ENCODE measurements at places on chromosomes 5 and 9.
A peak's percentile ranks its signal among the peaks of the same experiment; 100 is the strongest.

GRCh38 chr9:94809778-94810177 lies 83.3 kb downstream of the AOPEP start:
- no peak for DNase-seq

GRCh38 chr9:13971415-13971814 lies 342.5 kb downstream of the NFIB start:
- DNase-seq, result no peak

DNA sequence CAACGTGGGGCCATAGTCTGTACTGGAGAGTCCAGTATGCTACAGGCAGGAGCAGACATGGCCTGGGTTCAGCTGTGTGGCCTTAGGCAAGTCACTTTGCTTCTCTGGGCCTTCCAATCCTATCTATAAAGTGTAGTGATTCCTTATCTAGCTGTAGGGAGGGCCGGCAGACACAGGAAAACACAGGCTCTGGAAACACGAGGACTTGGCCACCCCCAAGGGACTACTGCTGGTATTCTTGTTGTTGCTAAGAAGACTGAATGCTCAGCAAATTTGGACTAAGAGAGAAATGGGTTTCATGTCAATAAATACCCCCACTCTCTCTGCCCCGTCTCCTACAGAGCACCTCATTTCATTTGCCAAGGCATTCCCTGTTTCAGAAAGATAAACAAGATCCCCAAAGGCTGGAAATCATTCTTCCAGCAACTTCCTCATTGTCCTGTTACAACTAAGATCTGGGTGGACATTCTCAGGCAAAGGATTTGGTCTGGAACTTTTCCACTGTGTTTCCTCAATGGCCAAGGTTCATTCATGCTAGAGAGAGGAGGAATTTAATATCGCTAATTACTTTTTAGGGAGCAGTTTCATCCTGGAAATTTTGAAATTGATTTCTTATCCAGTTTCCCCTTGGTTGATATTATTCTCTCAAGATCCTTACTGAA lies 105.8 kb downstream of the GABBR2 start:
- DNase-seq, result no peak

DNA sequence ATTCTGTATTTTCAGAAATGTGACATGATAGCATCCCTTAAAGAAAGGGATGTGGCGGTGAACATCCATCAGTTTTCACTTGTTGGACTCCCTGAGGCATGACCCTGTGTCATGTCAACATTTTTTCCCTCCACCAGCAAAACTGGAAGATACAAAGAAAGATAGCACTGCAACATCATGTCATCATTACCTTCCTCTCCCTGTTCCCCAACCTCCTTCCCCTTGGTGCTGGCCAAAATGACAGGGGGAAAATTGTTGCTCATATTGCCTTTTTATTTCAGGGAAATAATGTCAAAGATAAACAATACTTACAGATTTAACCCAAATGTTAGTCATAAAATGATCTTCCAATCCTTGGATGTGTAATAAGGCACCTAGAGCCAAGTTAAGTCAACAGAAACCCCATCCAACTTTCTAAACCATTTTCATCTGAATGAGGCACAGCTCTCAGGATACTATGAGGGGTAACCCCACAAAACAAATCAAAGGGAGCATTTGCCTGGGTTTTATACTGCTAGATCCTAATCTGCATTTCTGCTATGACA lies 644.3 kb downstream of the ACTL7B start:
- DNase-seq, result no peak

- DNase-seq, result no peak
Observed at GRCh38 chr5:177600508-177601018, 631 bp downstream of the B4GALT7 start.

DNA sequence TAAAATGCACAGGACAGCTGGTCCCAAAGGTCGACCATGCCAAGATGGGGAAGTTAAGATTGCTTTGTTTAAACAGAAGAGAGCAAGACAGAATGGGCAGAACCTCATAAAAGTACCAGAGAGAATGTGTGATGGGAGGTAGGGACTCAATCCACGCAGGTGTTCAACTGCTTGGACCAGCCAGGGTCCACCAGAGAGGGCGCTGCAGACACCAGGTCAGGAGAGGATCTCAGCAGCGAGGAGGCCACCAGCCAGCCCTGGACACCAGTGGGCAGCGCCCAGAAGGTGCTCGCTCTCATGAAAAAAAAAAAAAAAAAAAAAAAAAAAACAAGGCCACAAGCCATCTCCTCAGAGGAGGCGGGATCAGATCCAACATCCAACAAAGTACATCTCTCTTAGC lies 81.8 kb downstream of the SHC3 start:
- no peak for DNase-seq

- no peak for DNase-seq
Observed at GRCh38 chr9:18405240-18405639, 68.7 kb upstream of the ADAMTSL1 start.

- DNase-seq, result no peak
Observed at GRCh38 chr5:139562847-139563246, 1.7 kb downstream of the UBE2D2 start.

DNA sequence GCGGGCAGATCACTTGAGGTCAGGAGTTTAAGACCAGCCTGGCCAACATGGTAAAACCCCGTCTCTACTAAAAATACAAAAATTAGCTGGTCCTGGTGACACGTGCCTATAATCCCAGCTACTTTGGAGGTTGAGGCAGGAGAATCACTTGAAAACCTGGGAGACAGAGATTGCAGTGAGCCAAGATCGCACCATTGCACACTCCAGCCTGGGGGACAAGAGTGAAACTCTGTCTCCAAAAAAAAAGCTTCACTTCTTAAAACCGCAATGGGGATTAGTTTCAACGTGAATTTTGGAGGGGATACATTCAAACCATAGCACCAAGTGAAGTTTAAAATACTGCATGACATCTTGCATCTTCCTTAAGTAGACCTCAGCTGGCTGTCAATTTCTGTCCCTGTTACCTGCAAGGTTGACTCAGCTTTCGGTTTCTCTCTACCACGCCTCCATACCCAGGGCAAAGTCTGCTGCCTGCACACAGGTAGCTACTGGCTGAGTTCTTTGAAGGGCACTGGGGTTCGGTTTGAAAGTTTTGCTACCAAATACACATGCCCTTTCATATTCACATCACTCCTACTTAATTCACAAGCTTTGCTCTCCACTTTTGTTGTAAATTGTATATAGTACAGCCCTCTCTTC lies 69.3 kb downstream of the KIAA1958 start:
- peak; percentile 43 for DNase-seq

DNA sequence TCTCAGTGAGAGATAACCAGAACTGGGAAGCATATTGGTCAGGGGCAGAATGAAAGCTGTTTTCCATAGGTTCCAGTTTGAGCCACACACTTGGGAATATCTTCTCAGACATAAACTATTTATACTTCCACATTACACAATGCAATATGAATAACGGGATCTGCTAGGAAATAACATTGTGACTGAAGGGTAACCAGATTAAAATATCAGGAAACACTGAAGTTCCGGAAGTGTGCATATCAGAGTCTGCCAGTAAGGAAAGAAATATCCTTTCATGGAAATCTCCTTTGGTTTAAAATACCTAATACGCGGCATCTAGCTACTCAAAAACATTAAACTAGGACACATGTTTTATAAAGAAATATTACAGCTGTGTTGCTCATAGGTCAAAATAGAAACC lies 56.3 kb downstream of the ST8SIA4 start:
- no peak for DNase-seq

GRCh38 chr9:97660847-97661246 lies 27.2 kb downstream of the NCBP1 start:
- no peak for DNase-seq

DNA sequence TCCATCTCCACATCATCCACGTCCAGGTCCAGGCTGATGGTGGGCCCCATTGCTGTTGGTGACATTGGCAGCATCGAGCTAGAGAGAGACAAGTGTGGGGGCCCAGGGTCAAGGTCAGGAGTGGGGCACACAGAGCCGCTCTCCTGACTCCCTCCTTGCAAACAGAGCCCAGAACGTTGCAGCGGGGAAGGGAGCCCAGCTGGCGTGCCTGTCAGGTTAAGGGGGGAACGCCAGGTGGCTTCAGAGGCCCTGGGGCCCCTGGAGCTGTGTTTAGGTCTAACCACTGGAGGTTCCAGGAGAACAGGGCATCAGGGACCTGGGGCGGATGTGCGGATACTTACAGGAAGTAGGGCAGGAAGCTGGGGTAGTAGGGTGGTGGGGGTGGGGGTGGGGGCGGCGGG lies 7.5 kb downstream of the RNF44 start:
- DNase-seq, result no peak

GRCh38 chr5:40429258-40430100 lies 250.2 kb upstream of the PTGER4 start:
- no peak for DNase-seq

GRCh38 chr5:34500236-34500847 lies 155.8 kb upstream of the RAI14 start:
- DNase-seq, result no peak

DNA sequence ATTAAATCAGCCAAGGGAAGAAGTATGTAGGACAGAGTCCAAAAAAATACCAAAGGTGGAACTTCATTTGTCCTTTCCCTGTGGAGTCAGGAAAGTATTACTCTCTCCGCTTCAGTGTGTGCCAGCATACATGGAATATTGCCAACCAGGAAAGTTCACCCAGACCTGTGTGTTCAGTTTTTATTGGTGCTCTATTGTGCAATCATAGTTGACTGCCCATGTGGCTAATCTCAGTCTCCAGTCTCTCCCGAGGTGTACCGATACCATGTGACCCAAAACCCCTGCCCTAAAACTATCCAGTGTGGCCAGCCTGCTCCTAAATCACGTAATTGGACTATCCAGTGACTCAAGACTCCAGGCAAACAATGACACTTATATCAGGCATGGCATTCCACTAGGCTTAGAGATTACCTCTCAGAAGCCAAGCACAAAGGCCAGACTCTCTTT lies 38.8 kb downstream of the NFX1 start:
- DNase-seq, result no peak

DNA sequence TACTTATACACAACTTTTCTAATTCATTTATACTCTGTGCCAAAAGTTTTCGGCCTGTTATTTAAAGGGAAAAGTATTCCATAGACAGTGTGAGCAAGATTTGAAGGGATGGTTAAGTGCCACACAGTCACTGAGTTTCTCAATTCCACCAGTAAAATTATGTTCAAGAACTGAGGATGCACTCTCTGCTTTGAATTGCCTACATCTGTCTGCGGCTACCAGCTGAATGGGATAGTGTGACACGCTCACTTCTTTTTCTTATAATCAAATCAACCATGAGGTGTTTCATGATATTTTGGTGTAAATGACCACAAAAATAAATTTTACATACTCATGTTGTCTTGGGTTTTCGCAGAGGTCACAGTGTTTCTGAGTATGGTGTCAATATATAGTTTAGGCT lies 218.4 kb upstream of the TMEM161B start:
- no peak for DNase-seq

- no peak for DNase-seq
Observed at GRCh38 chr9:121776001-121776738, 124.7 kb downstream of the DAB2IP start.

GRCh38 chr5:94658272-94658671 lies 39.8 kb downstream of the SLF1 start:
- no peak for DNase-seq

DNA sequence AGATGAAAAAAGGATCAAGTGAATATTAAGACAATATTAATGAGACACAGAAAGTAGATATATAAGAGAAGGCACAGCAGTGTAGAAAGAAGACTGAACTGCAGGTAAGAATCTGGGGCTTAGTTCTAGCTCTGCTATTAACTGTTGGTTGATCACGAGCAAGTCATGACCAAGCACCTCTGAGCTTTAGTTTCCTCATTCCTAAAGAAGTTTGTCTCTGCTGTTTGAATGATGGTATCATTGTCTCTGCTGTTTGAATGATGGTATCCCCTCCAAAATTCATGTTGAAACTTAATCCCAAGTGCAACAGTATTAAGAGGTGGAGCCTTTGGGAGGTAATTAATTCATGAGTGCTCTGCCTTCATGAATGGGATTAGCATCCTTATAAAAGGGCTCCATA lies 2.5 kb upstream of the NME5 start:
- DNase-seq, result no peak

- DNase-seq, result peak; percentile 65
Observed at GRCh38 chr9:35696520-35697215, 6.9 kb upstream of the TPM2 start.

Measured in SW480 (cell line).